ENCODE measurements at places on chromosomes 6 and 20.

- no peak for DNase-seq
These were observed 63.2 kb downstream of the MAP3K5 start for GRCh38 chr6:136728976-136729515.

GRCh38 chr6:16523606-16524379, 237.5 kb downstream of the ATXN1 start:
- peak; percentile 91 for DNase-seq

GRCh38 chr6:159056003-159056402, 11.2 kb upstream of the TAGAP start:
- DNase-seq, result no peak

DNA sequence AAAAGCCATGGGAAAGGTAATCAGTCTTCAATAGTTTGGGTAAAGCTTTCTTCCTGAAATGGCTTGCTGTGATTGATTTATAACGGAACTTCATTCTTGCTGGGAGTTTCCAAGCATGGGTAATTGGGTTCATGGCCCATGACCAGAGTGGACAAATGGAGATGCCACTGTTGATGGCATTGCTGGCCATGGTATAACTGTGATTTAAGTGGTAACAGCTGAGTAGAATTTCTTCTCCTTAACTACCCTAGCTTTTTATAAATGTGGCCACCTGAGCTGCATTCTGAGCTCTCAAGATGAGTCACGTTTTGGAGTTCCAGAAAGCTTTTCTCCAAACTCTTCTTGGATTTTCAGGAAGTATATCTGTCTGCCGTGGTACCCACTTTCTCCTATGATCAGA, 39.9 kb upstream of the SNRPB2 start:
- DNase-seq, result no peak

GRCh38 chr6:119934816-119935215, 585.3 kb upstream of the MAN1A1 start:
- no peak for DNase-seq

- no peak for DNase-seq
These were observed 40.4 kb downstream of the FAM8A1 start for GRCh38 chr6:17640477-17640917.

DNA sequence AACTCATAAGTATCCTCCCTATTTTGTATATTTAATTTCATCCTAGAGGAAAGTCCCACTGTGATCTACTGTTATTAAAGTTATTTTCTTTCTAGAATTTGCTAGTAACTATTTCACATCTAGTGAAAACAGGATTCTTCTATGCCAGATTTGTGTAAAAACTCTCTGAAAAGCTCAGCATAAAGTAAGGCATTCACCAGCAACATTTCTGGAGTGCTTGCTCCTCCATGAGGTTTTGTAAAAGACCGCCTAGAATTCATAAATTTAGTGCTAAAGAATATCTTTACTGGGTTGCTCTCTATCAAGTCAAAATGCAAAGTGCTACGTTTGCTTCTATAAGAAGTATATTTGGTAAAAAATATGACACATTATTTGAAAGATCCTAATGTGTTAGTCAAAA, 173.5 kb upstream of the IRAK1BP1 start:
- DNase-seq, result no peak

GRCh38 chr20:53171065-53171464, 198.9 kb downstream of the TSHZ2 start:
- DNase-seq, result no peak

DNA sequence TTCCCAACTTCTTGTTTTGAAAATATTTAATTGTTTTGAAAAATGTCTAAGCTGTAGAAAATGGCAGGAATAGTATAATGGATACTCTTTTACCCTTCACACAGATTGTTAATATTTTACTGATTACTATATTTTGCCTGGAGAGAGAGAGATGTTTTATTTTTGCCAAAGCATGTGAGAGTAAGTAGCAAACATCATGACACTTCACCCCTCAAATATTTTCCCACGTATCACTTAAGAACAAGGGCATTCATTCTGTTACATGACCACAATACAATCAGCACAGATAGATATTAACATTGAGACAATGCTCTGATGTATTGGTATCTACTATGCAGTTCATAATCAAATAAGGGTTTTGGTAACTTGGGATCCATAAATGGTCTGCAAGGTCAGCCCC, 116.5 kb downstream of the CCDC170 start:
- no peak for DNase-seq

DNA sequence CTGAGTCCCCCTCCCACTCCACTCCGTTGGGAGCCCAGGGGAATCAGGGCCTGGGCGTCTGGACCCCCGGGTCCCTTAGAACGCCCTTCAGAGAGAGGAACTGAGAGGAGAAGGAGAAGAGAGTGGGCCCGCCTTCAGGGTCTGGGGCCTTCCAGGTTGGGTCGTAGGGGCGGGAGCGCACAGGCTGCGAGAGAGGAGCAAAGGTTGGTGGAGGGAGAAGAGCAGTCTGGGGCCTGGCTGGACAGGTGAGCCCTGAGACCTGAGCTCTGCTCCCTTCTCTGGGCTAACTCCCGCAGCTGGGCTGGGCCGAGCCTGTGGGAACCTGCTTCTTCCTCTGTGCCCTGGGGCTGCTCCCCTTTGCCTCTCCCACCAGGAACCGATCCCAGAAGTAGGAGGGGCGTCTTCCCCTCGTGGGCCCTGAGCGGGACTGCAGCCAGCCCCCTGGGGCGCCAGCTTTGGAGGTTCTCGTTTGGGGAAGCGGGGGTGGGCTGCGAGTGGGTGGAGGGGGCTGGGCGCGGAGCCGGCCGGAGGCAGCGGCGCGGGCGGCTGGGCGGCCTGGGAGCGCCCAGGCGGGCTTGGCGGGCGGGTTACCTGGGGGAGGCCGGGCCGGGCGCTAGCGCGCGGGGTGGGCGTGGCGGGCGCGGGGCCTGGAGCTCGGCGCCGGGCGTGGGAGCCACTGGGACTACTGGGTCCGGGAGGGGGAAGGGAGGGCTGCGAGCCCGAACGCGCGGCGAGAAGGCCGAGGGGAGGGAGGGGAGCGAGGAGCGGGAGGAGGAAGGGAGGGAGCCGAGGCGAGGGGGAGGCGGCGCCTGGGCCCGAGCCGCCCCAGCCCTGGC, at the start of gene DDR1:
TSS of gene DDR1 (plus strand) at position 835 of the 836 bp plus-strand sequence. CDS start 4,211 bp downstream, outside the sequence.
- no peak for DNase-seq

DNA sequence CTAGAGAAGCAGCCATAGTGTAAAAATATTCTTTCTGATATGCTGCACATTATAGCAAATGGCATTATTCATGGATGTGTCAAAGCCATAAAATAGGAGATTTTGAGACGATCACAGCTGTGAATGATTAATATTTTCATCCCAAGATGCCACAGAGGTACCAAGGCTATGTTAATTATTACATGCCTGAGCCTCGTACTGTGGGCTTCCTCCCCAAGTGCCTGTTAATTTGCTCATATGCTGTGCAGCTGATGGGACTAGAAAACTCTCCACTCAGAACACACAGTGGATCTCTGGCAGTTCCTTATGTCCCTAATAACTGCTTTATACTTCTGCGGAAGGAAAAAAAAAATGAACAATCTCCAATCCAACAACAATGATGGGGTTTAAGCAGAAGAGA, 184.9 kb upstream of the TSHZ2 start:
- DNase-seq, result no peak

GRCh38 chr20:8293750-8294149, 161.7 kb downstream of the PLCB1 start:
- DNase-seq, result no peak

- no peak for DNase-seq
These were observed 390.2 kb downstream of the LAMA2 start for GRCh38 chr6:129273161-129273560.

GRCh38 chr6:134373282-134373922, 55.5 kb upstream of the SGK1 start:
- peak; percentile 33 for DNase-seq

GRCh38 chr6:138255443-138255842, 37.2 kb upstream of the PBOV1 start:
- no peak for DNase-seq

Measured in GM04503 (cell line).